Kidney (tissue), 22 donors: ENCODE measurements at places on chromosomes 11 and 22. TPM values are rescaled to one million over a fixed set of nuclear protein-coding genes. Genes with fewer than 3 reads are reported as not detected.

GRCh38 chr22:46346680-46347405 lies 11.3 kb downstream of the TRMU start:
- no peak for DNase-seq

DNA sequence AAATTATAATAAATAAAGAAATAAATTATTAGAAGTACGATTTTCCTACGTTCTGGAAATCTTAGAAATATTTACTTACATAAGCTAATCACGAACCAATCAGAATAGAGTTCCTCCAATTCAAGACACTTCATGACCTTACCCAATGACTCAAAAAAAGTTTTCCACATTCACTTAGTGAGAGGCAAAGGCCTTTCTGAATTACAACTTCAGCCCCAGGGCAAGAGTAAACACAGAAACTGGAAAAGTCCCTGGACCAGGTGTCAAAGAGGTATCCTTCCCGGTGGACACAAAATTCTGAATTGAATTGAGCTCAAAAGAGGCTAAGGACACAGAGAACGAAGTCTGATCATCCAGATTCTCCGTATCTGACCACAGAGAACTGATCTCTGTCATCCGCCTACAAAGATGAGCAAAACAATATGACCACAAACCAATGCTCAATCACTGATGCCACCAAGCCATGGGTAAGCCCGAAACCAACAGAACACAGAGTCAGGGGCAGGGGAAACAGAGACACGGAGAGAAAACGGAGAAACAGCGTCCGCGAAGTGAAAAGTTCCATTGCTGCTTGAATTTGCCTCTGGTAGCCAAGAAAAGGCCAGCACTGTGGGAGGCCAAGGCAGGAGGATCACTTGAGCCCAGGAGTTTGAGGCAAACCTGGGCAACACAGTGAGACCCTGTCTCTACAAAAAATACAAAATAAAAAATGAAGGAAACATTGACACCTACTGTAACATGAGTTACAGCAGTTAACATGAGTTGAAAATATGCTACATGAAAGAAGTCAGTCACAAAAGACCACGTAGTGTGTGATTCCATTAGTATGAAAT lies 6.8 kb downstream of the BID start:
- no peak for DNase-seq

DNA sequence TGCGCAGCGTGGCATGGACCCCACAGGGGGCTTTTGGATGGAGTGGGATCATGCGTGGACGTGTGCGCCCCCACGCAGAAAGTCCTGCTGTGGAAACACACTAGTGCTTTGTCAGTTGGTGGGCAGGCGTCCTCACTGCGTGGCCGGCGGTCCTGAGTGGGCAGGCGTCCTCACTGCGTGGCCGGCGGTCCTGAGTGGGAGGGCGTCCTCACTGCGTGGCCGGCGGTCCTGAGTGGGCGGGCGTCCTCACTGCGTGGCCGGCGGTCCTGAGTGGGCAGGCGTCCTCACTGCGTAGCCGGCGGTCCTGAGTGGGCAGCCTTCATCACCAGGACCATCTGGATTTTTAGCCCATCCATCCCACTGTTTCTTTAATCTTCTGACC lies 205.9 kb downstream of the TBC1D22A start:
- DNase-seq: no peak

DNA sequence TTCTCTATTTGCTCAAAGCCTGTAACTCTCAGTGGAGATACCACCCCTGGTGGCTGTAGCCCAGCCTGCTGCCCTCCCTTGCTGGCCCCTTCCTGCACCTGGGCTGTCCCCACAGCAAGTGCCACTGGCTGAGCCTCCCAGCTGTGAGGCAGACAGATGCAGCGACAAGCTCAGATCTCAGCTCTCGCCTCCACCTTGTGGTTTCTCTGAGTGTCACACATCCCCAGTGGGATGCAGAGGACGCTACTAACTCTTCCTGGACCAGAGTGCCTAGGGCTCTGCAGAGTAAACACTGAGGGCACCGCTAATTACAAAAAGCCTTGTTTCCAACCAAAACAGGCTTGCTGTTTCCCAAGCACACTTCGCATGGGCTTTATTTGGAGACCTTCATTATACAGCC lies 8.9 kb downstream of the YPEL1 start:
- peak; percentile 47 for DNase-seq

GRCh38 chr22:21457023-21457787 lies 10.0 kb upstream of the TMEM191C start:
- peak; percentile 6 for DNase-seq

DNA sequence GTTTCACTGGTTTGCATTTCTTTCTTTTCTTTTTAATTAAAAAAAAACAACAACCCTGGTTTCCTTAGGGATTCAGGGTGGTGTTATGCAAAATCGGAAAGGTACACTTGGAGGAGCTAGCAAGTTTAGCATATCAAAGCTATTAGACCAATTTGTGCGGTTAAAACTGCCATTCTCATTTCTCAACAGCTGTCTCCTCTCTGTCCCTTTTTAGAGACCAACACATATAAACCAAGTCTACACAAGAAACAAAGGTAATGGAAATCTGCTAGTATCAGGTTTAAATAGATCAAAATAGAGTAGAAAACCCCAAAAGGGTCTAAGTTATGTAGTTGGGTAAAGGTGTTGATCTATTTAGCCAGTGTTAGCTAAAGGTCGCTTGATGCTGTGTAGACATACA lies 1.7 kb upstream of the SESN3 start:
- no peak for DNase-seq

GRCh38 chr22:41050883-41051282 lies 41.5 kb upstream of the EP300 start:
- no peak for DNase-seq

DNA sequence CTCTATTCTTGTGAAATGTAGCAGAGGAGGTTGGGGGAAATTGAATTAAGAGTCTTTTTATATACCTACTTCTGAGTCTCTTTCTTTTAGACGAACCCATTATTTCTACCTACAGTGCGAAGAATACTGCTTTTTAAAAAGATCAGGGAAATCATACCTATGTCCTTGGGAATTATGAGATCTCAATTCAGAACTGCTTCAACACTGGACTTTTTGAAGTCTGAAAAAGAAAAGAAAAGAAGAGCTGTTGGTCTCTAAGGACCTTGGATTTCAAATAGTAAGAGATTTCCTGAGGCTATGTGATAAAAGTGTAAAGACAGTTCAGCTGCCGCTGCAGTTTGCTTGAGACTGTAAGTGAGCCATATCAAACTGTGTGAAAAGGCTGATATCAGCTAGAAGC lies 3.7 kb upstream of the OR5B21 start:
- DNase-seq: no peak

MS4A6A gene
- total RNA-seq: 145 TPM

OR8D2 gene
- not detected for total RNA-seq

FGF3 gene
- not detected for total RNA-seq

HTR3B gene
- 0.16 TPM for total RNA-seq

YPEL1 gene
- 6.1 TPM for total RNA-seq

SCGB1A1 gene
- not detected for total RNA-seq

PDE2A gene
- 42.0 TPM for total RNA-seq

POGLUT3 gene
- total RNA-seq: 22.0 TPM
